ENCODE measurements at places on chromosomes 6 and 20.

DNA sequence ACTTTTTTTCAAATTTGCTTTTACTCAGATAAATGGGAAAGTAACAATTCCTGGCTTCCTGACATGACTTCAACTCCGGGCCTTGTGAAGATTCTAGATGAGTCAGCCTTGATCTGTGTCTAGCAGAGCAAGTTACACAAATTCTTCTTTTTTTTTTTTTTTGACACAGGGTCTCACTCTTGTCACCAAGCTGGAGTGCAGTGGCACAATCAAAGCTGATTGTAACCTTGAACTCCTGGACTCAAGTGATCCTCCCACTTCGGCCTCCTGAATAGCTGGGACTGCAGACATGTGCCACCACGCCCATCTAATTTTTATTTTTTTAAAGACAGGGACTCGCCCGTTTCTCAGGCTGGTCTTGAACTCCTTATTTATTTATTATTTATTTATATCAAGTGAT is 7.3 kb upstream of the ARHGAP18 start:
- DNase-seq = no peak

DNA sequence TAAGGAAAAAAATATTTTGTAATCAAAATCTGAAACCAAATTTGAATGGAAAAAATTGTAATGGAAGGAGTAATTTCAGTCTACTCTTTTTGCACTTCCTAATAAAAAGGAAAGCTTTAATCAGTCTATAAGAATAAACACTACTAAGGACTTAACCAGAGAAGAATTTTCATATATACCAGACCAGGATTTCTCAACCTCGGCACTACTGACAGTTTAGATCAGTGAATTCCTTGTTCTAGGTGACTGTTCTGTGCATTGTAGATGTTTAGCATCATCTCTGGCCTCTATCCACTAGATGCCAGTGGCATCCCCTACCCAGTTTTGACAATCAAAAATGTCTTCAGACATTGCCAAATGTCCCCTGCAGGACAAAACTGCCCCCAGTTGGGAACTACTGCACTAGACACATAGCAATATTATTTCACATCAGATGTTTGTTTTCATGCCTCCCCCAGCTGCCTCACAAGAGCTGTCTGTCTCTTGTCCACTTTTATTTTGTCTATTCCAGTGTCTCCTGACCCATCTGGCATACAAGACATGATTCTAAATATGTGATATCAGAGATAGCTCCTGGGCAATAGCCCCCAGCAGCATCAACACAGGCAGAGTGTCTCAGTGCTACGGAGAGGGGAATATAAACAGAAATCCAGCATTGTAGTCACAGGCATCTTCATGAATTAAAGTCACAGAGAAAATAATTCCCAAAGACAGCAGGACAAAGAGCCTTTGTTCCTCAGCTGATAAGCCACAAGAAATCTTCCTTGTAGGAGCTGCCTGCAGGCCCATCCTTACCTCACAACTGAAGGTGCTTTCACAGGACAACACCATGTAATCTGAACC is 27.0 kb downstream of the DNAAF9 start:
- no peak for DNase-seq

GRCh38 chr20:58646257-58646656 is 4.8 kb upstream of the STX16 start:
- no peak for DNase-seq

DNA sequence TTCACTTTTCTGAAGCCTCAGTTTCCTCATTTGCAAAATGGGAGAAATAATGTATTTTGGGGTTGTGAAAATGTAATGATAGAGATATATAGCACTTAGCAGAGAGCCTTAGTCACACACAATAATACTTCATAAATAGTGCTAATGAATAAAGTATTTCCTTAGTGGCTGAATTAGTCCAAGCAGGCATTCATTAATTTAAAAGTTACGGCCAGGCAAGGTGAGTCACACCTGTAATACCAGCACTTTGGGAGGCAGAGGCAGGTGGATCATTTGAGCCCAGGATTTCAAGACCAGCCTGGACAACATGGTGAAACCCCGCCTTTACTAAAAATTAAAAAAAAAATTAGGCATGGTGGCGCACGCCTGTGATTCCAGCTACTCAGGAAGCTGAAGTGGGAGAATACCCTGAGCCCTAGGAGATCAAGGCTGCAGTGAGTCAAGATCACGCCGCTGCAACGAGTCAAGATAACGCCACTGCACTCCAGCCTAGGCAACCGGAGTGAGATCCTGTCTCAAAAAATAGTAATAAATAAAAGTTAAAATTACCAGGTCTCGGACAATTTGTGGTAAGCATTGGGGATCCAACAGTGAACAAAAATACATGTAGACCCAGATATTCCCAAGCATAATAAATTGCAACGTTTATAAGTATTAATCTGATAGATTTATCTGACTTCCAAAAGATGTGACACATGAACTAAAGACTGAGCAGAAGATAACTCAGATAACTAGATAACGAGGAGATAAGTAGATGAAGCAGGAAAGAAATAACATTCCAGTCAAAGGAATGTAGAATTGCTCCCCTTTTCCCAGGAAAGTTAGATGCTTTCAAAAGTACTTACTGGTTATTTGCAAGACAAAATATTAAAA is 2.1 kb upstream of the IBTK start:
- no peak for DNase-seq

GRCh38 chr20:35060168-35060567 is 32.4 kb downstream of the TRPC4AP start:
- no peak for DNase-seq

DNA sequence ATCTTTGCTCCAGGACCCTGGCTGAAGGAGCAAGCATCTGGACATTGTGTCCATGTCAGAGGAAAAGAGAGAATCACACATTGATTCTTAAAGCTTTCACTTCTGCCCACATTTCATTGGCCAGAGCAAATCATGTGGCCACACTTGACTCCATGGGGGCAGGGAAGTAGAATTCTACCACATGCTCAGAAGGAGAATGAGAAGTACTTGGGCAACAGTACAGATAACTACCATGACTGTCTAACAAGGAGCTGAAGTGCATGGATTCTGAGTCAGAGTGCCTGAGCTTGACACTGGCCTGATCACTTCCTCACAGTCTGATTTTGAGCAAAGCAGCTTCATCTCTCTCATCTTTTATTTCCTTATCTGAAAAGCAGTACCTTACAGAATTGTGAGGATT is 38.6 kb downstream of the GHRH start:
- DNase-seq = no peak

DNA sequence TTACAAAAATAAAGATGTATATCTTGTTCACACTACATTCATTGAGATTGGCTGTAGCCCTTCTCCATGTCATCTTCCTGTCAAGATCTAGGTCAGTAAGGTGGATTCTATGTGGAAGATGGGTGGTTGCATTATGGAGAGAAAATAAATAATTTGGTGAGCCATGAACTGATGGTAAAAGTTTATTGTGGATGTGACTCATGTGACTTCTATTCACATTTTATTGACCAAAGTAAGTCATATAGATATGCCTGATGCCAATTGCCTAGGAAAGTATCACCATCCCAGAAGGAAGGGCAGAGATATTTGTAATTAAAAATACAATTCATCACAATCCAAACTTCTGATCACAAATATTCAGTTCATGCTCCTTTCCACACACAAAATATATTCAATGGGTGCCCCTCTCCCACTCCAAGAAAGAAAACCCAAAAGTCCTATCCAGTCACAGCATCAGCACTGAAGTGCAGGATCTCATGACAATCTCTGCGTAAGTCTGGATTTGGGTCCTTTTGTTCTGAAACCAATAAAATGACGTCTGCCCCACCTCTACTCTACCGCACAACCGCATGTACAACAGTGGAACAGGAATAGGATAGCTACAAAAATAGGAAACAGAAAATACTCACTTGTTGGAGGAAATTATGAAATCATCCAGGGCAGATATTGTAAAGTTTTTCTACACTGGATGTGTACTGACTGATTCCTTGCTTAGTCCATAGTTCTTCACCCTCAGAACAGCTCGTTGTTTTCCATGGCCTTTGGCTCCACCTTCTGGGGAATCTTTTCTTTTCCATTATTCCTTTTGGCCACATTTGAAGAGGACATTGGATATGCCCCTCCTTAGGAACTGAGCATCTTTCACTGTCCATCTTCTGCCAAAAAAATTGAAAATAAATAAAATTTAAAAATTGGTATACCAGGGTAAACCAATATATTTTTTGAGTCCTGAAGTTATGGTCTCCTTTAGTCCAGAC is 16.1 kb upstream of the SLC17A3 start:
- no peak for DNase-seq

- DNase-seq = no peak
These were observed 85.5 kb downstream of the UNC5CL start for GRCh38 chr6:40953486-40953885.
